Stimulated activated CD4-positive, alpha-beta T cell treated with anti-CD3 and anti-CD28 coated beads, TNF-alpha, amount 100 ng/mL, for 1 hour (primary cell): ENCODE measurements at places on chromosomes 2 and 18.

DNA sequence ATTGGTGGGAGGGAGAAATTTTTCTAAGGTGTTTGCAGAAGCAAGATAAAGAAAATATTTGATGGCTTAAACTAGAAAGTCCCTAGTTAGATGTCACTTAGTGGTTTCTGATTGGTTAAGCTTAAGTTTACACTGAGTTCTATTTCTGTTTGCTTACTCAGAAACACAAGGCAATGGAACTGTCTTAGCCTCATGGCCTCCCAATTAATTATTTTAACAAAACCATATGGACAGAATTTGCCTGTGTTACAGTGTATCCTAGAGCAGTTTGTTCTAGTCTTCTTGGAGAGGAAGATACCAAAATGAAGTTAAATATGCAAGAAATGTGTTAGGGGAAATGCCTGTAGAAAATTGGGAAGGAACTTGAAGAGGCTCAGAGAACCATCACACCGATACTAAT is 4.6 kb upstream of the IMPACT start:
- DNase-seq = no peak

DNA sequence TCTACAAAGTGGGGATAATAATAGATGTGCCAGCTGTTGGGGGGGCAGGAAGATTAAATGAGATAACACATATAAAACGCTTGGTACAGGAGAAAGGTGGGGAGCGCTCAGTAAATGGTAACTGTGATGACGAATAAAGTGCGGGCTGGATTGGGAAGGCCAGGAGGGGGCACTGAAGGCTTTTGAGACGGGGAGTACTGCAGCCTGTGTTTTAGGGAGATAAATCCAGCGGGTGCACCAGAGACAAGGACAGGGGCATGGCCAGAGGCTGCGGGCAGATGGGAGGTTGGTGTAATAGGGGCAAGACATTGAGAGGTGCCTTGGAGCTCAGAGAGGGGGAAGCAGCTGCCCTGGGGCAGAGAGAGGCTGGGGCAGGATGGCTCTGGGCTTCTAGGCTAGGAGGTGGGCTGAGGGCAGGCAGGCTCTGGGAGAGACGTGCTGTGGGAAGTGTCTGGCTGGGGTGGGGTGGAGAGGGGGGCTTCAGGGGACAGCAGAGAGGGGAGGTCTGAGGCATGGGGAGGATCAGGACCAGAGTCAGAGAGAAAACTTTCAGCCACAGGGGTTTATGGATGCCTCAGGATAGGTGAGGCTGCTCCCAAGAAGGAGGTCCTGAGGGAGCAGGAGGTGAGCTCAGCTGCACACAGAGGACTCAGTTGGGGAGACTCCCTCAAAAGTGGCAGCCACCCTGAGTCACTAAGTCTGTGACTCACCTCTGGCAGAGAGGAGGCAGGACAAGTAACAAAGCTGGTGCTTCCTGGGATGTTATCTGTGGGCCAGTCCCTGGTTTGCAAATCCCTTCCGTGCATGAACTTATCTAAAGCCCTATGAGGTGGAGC is 18.8 kb downstream of the TEX44 start:
- peak; percentile 30 for DNase-seq

GRCh38 chr18:30992231-30992630 is 50.3 kb downstream of the DSC3 start:
- no peak for DNase-seq

DNA sequence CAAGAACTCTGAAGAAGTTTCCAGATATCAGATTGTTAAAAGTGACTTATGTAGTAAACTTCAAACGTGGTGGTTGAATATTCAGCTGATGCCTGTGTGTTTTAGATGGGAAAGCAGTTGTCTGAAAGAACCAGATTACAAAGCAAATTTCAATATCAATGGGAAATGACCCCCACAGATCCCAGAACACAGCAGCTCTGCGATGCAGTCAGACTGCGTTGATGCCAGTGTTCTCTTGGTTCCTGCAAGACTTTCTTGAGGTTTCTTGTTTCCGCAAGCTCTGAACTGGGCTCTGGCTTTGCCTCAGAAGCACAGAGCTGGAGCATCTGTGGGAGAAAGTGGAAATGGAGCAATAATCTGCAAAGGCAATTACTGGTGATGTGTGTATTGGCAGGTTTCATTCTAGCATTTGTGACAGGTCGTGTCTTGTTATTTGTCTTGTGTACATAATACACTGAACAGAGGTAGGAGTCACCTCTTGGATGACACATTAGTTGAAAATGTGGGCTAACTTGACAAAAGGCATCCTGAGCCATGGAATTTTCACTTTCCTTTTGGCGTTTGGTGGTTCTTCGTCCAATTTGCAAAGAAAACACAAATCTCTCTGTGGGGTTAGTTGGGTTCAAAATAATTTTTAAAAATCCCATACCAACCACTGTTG is 10.8 kb upstream of the LYPD6B start:
- no peak for DNase-seq

DNA sequence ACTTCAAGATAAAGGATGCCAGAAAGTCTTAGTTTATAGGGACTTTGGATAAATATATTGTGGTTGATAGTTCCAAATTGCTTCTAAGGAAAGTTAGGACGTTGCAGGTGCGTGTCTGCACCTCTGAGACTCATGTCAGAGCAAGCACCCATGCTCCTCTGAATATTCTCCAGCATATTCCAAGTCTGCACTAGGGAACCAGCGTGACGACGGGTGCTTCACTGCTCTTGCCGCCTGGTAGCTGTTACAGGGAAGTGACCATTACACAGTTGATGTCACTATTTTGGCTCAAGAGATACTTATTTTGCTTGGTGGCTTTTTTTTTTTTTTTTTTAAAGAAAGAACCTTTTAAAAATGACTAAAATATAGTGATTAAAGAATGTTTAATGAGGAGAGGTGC is 35.6 kb downstream of the GATA6 start:
- no peak for DNase-seq

GRCh38 chr2:86398500-86399474 is 42.4 kb upstream of the KDM3A start:
- DNase-seq = no peak

DNA sequence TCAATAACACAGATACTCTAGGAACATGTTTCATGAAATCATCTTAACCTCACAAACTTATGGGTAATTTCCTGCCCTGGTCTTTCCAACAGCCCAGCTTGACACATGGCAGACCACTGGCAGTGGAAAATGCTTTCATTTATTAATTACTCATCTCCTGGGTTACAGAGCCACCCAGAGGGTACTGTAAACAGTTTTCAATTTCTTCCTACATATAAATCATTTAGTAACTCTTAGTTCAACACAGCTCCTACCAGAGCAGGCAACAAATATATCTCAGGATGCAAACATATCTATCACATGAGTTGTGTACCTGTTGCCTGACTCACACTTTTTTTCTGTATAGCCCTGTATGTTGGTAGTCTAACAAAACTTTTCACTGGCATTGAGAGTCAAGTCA is 99.2 kb upstream of the VRK2 start:
- no peak for DNase-seq

DNA sequence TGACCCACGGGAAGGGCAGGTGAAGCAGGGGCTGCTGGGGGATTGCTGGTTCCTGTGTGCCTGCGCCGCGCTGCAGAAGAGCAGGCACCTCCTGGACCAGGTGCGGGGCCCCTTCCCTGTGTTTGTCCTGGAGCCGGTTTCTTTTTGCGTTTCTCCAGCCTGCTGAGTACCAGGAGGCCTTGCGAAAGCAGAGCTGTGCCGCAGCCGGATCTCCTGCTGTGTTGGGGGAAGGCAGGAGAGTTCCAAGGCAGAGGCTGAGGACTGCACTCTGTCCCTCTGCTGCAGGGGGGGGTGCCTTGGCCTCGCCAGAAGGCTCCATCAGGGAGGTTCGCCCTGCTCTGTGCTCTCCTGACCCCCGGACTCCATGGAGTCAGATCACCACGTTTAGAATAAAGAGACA is 2.8 kb downstream of the CAPN10 start:
- no peak for DNase-seq

- no peak for DNase-seq
These were observed 51.7 kb downstream of the MCFD2 start for GRCh38 chr2:46863882-46864281.

- no peak for DNase-seq
These were observed 39.4 kb upstream of the INPP4A start for GRCh38 chr2:98405301-98405700.

DNA sequence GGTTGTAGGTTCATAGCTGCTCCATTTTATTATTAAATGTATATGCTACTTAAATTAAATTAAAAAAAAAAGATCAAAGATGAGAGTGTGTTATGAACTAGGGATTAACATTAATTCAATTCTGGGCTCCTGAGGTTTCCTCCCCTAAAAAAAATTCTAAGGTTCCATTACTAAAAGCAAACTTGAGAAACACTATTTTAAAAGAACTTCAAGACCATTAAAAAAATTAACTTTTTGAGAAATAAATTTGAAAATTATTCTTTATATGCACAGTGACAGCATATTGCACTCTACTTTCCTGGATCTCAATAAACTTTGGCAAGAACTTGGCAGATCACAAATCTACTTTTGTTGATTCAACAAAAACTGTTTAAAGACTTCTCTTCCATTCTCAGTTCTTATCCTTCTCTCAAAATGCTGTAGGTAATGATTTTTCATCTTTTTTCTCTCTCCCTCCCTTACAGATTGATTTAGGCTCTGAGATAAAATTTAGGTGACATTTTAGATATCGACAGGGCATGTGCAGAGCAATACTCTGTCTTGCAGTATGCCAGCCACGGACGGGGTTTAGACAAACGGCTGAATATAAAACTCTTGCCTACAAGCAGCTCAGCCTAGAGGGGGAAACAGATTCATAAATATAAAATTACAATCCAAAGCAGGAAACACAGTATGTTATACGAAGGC is 592 bp upstream of the MARS2 start:
- DNase-seq = no peak

- DNase-seq = no peak
These were observed 103.0 kb upstream of the STK39 start for GRCh38 chr2:168350380-168350779.

GRCh38 chr2:216348756-216349308 is 23.5 kb downstream of the MARCHF4 start:
- DNase-seq = no peak

- no peak for DNase-seq
These were observed 30.3 kb downstream of the C2orf42 start for GRCh38 chr2:70160545-70160944.

DNA sequence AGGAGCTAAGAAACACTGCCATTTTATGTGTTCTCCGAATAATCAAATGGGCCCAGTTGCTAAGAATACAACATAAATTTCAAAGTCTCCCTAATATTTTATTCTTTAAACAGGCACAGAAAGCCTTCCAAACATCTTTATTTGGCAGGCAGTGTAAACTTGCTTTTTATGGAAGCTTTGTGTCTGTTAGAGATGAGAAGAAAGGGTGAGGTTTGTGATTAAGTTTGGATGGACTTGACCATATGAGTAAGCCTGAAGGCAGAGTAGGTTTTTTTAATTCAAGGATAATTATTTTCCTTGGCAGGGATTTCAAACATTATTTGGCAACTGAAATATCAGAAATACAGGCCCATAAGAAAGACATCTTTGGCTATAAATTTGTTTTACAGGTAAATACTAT is 62.9 kb downstream of the COX7A2L start:
- no peak for DNase-seq

DNA sequence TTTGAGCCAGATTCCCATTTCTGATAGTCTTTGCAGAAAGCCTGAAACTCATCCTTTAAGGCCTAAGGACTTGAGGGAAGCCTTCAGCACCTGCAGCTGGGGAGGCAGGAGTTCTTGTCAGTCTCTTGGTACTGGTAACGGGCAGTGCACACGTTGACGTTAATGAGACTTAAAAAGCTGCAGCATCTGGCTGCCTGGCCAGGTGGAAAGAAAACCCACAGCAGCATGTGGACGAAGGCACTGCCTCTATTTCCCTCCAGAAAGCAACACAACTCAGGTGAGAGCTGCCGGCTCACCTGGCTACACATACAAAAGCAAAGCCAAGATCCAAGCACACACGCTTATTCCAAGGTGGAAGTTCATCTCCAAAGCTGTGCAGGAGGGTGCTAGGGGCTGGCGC is 178.8 kb downstream of the ANAPC1 start:
- no peak for DNase-seq

DNA sequence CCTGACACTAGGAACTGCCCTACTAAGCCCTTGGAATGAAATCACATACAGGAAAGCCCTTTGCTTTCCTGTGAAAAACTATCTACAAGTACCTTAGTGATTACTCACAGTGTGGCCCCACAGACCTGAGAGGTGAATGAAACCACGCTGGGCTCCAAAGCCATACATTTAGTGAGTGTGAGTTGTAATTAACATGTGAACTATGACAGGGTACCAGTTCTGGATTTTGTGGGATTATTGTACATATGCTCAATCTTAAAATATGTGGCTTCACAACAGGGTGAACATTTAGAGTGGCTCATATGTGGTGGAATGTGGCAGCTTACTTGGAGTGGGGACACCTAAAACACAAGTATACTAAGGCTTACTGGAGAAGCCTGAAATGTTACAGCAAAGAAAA is 12.3 kb downstream of the KCTD1 start:
- no peak for DNase-seq

DNA sequence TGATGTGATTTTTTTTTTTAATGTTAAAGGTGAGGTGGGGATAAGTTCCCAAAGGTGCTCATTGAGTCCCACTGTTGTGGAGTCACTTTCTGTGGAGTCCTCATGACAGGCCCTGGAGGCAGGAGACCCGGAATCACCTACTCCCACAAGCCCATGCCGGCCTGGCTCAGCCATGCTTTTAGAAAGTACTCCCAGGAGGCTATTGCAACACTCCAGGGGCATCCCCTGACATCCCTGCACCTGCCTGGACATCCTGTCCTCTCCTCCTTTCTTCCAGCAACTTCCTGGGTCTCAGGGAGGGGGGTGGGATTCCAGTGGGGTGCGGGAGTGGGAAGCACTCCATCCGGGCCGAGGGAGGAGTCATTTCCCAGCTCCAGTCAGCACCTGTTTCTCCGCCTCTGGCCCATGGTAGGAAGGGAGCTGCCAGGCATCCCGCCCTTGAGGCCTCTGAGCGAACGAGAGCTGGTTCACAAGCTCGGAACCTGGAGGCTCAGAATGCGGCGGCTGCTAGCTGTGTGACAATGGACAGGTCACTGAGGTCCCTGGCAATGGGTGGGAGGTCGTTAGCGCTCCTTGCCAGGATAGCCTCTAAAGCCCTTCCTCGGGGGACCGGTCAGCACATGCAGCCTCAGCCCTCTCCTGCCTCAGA is 163.9 kb upstream of the ID2 start:
- no peak for DNase-seq

- DNase-seq = no peak
These were observed 15.2 kb upstream of the ANKRD53 start for GRCh38 chr2:70962885-70963878.

DNA sequence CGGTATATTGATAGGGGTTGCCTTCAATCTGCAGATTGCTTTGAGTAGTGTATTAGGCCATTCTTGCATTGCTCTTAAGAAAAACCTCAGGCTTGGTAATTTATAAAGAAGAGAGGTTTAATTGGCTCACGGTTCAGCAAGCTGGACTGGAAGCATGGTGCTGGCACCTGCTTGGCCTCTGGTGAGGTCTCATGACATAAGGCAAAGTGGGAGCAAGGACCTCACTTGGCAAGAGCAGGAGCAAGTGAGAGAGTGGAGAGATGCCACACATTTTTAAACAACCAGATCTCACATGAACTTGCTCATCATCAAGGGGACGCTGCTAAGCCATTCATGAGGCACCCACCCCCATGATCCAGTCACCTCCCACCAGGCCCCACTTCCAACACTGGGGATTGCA is 4.9 kb downstream of the MAP3K2 start:
- DNase-seq = no peak

GRCh38 chr2:43594875-43595274 is 963 bp downstream of the THADA start:
- no peak for DNase-seq
